ENCODE measurements at places on chromosomes 5 and 9.

- H3K36me3 ChIP-seq = no peaks in the 10 kb centered on the region
- H3K27ac ChIP-seq = no peak overlapping the region
- no peaks in the 10 kb centered on the region for H3K4me1 ChIP-seq
These were observed 16.0 kb downstream of the TMOD1 start for GRCh38 chr9:97517331-97518089.

- DNase-seq = no peak
- no peaks in the 10 kb centered on the region for H3K36me3 ChIP-seq
- no peaks in the 10 kb centered on the region for H3K4me1 ChIP-seq
- no peak overlapping the region for H3K4me3 ChIP-seq
- H3K27me3 ChIP-seq = peaks cover 15% of the 10 kb centered on the region
These were observed 14.5 kb upstream of the SPATA31E1 start for GRCh38 chr9:87868175-87868574.

DNA sequence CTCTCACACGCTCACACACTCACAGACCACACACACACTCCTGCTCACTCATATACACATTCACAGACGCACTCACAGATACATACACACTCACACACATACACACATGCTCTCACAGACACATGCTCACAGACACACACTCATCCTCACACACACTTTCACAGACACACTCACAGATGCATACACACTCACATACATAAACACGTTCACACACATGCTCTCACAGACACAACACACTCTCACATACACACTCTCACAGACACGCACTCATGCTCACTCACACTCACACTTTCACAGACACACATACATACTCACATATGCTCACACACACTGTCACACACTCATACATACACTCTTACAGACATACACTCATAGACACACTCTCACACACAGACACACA, 82.2 kb downstream of the IRX2 start:
- no peaks in the 10 kb centered on the region for H3K4me1 ChIP-seq
- H3K36me3 ChIP-seq = no peaks in the 10 kb centered on the region
- no peak overlapping the region for H3K4me3 ChIP-seq

- no peaks in the 10 kb centered on the region for H3K27me3 ChIP-seq
- DNase-seq = no peak
- H3K27ac ChIP-seq = no peak overlapping the region
- H3K4me1 ChIP-seq = no peaks in the 10 kb centered on the region
- H3K4me3 ChIP-seq = no peak overlapping the region
These were observed 21.3 kb downstream of the DTWD2 start for GRCh38 chr5:118967059-118967508.

GRCh38 chr9:120616966-120617935, 37.3 kb upstream of the CDK5RAP2 start:
- H3K4me1 ChIP-seq = no peaks in the 10 kb centered on the region
- H3K27ac ChIP-seq = no peak overlapping the region
- DNase-seq = no peak
- H3K36me3 ChIP-seq = peaks cover 7% of the 10 kb centered on the region
- H3K4me3 ChIP-seq = no peak overlapping the region
- no peaks in the 10 kb centered on the region for H3K27me3 ChIP-seq

All from activated naive CD4-positive, alpha-beta T cell treated with anti-CD3 and anti-CD28 coated beads, Interleukin-2, amount 10 ng/mL, durations not matched to agents 7 days and 5 days (primary cell).